ENCODE measurements at places on chromosomes 3 and 15. TPM values are rescaled to one million over a fixed set of nuclear protein-coding genes. Genes with fewer than 3 reads are reported as not detected.

DNA sequence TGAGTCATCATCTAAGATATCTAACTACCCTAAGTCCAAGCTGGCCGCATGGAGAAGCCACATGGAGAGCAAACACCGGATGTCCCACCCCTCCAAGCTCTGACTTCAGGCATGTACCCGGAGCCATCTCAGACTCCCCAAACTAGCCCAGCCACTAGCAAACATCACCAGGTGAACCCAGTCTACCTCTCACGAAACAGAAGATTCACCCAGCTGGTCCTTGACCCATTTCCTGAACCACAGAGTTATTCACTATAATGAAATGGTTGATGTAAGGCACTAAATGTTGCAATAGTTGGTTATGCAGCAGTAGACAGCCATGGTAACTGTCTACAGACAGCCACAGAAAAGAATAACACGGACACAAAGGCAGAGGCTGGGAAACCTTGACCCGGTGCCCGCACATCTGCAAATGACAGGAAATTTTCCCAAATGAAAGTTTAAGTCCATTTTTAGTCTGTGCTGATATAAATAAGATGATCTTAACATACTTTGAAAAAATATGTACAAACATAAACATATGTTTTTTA is 265.5 kb upstream of the ATP10A start:
- H3K4me3 ChIP-seq = no peak overlapping the region
- no peaks in the 10 kb centered on the region for H3K27me3 ChIP-seq
- no peak overlapping the region for H3K27ac ChIP-seq
- H3K36me3 ChIP-seq = no peaks in the 10 kb centered on the region

The MTHFS gene
- 67.3 TPM for polyA plus RNA-seq

DNA sequence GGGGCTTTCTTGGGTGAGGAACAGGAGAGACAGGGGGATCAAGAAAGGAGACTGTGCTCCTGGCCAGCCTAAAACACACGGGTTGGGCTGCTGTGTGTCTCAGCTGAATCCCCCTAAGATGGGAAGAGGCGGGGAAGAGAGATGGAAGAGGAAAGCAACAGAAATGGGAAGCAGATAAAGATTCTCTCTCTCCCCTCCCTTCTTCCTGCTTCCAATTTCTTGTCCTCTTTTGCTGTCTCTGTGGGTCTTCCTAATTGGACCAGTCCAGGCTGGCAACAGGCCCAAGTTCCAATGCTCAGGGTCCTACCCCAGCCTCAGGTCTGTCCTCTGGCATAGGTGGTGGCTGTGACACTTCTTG is 7.1 kb downstream of the ISLR2 start:
- peaks cover 88% of the 10 kb centered on the region for H3K27me3 ChIP-seq
- no peak for DNase-seq
- H3K36me3 ChIP-seq = no peaks in the 10 kb centered on the region

- H3K4me3 ChIP-seq = no peak overlapping the region
- no peak for DNase-seq
- H3K36me3 ChIP-seq = no peaks in the 10 kb centered on the region
- no peaks in the 10 kb centered on the region for H3K27me3 ChIP-seq
- no peak overlapping the region for H3K27ac ChIP-seq
Measured at GRCh38 chr15:101045835-101046691, 126.9 kb downstream of the LRRK1 start.

The CHL1 gene
- 1.5 TPM for polyA plus RNA-seq

- no peaks in the 10 kb centered on the region for H3K27me3 ChIP-seq
- no peak for DNase-seq
- no peak overlapping the region for H3K4me3 ChIP-seq
- no peak overlapping the region for H3K27ac ChIP-seq
- H3K36me3 ChIP-seq = no peaks in the 10 kb centered on the region
Measured at GRCh38 chr3:112472691-112473090, 26.6 kb downstream of the BTLA start.

DNA sequence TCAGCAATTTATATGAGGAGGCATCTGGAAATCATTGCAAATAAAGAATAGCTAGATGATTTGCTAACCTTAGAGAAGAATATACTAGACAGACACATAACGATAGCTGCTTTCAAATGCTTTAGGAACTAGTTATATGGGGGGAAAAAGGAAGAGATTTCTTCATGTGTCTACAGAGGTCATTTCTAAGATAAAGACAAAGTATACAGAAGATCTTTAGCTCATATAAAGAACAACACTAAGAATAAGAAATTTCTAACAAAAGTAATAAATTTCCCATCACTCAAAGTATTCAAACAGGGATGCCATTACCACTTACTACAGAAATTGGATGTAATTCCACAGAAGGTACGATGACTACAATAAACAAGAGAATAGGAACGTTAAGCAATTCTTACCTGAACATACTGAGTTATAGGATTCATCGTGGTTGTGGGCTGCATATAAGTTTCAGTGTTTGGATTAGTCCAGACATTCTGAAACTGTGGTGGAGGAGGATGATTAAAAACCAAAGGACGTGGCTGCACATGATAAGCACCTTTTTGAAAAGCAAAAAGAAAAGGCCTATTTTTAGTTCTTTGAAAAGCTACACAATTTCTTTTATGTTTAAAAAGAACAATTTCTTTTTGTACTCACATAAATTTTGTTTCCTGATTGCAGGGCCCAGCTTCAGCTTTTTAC is 8.7 kb downstream of the DAZL start:
- H3K4me1 ChIP-seq = no peaks in the 10 kb centered on the region
- no peaks in the 10 kb centered on the region for H3K36me3 ChIP-seq
- H3K4me3 ChIP-seq = no peak overlapping the region
- no peak for DNase-seq
- H3K27me3 ChIP-seq = no peaks in the 10 kb centered on the region
- no peak overlapping the region for H3K27ac ChIP-seq

The FAM81A gene
- 1.2 TPM for polyA plus RNA-seq

DNA sequence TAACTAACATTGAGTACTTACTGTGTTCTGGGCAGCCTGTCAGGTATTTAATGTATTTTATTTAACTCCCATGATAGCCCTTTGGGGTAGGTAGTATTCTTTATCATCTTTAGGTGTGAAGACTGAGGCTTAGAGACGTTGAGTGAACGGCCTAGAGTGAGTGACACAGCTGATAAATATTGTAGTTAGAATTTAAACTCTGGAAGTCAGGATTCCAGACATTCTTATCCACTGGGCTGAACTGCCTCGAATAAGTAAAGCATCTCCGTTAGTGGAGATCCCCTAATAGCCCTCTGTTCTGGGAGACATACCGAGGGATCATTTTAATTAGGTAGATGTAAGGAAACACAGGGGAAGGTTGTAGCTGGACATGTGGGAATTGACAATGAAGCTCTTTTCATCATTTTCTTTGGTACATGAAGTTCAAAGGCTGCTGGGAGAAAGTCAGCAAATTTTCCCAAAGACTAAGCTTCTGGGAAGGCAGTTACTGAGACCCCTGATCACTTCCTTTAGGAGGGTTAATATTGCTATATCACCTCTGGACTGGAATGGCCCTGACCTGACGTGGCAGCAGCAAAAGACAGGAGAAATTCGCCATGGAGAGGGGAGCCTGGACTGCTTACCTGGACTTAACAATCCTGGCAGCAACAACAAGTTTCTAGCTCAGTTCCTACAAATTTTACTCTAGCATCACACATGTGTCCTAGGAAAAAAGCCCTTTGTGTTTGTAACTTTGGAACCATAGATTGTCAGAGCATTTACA is 11.7 kb upstream of the PDCD6IP start:
- no peaks in the 10 kb centered on the region for H3K27me3 ChIP-seq
- H3K4me1 ChIP-seq = peaks cover 4% of the 10 kb centered on the region
- H3K36me3 ChIP-seq = no peaks in the 10 kb centered on the region
- no peak overlapping the region for H3K4me3 ChIP-seq

DNA sequence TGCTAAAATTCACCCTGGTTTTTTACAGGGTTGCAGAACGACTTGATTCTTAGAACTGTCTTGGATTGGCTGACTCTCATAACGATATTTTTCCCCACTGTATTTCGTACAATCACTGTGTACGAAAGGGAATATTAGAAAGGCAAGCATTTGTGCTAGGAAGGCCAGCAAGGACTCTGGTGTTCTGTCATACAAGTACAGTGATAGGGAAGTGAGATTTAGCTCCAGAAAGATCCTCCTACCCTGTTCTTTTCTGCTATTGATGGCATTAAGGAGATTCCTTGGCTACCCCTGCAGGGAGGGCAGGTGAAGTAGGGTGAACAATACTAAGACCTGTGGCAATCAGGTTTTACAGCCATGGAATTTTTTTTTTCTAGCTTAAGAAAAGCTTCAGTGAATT is 53.8 kb upstream of the SCAANT1 start:
- H3K4me1 ChIP-seq = peaks cover 39% of the 10 kb centered on the region
- H3K27ac ChIP-seq = no peak overlapping the region
- no peaks in the 10 kb centered on the region for H3K27me3 ChIP-seq
- DNase-seq = no peak
- peaks cover 5% of the 10 kb centered on the region for H3K36me3 ChIP-seq
- H3K4me3 ChIP-seq = no peak overlapping the region

DNA sequence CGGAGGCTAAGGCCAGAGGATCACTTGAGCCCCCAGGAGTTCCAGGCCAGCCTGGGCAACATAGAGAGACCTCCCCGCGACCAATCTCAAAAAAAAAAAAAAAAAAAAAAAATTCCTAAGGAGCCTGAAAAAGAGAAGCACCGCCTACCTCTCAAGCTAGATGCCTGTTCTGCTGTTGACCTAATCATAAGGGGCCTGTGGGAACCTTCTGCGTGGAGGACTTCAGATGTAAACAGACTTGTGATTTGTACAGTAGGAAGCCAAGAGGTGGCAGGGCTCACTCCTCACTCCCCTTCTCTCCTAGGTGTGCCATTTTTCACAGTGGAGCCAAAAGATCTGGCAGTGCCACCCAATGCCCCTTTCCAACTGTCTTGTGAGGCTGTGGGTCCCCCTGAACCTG is 3.2 kb downstream of the TYRO3 start:
- no peak for DNase-seq
- no peak overlapping the region for H3K4me3 ChIP-seq
- H3K27ac ChIP-seq = no peak overlapping the region
- no peaks in the 10 kb centered on the region for H3K36me3 ChIP-seq
- peaks cover 23% of the 10 kb centered on the region for H3K4me1 ChIP-seq

GRCh38 chr3:81173514-81173913 is 587.9 kb downstream of the GBE1 start:
- no peaks in the 10 kb centered on the region for H3K36me3 ChIP-seq
- DNase-seq = no peak
- H3K27me3 ChIP-seq = no peaks in the 10 kb centered on the region
- no peak overlapping the region for H3K4me3 ChIP-seq
- H3K4me1 ChIP-seq = no peaks in the 10 kb centered on the region

The TRPM1 gene
- polyA plus RNA-seq = 0.02 TPM

The BTLA gene
- polyA plus RNA-seq = 13.2 TPM

- no peak for DNase-seq
- no peaks in the 10 kb centered on the region for H3K4me1 ChIP-seq
- no peak overlapping the region for H3K27ac ChIP-seq
- no peaks in the 10 kb centered on the region for H3K36me3 ChIP-seq
- no peak overlapping the region for H3K4me3 ChIP-seq
Measured at GRCh38 chr3:4043867-4044575, 244.8 kb downstream of the LRRN1 start.

The DAPK2 gene
- polyA plus RNA-seq = 3.3 TPM

DNA sequence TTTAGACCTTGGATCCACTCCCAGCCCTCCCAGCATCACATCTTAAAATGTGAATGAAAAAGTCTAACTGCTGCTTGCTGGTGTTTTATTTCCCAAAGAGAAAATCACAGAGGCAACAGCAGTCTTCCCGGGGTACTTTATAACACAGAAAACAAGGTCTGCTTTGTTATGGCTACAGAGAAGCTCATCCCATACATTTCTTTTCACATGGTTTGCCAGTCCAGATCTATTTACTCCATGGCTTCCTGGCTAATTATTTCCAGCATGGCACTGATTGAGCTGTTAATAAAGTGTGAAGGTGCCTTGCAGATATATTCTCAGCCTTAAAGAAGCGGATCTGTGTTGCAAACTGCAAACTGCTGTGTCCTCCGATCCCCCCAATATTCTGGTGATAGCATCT is 466.1 kb upstream of the CFAP20DC start:
- H3K4me3 ChIP-seq = no peak overlapping the region
- no peaks in the 10 kb centered on the region for H3K27me3 ChIP-seq
- DNase-seq = no peak
- no peaks in the 10 kb centered on the region for H3K36me3 ChIP-seq
- H3K4me1 ChIP-seq = peaks cover 3% of the 10 kb centered on the region
- H3K27ac ChIP-seq = no peak overlapping the region

DNA sequence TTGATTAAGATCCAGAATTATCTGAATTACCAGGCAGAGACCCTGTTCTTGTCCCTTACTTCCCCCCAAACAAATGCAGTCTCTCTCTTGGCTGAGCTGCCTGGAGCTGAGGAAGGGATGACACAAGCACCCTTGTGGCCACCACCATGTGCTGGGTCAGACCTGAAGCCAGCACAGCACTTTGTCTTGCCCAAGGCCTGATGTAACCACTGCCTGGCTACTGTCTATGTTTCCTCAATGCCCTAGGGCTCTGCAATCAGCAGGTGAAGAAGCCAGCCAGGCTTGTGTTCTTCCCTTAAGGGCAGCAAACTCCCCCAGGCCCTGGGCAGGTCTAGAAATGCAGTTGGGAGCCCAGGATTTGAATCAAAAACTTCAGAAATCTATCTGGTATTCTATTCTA is 15.8 kb upstream of the CASR start:
- no peaks in the 10 kb centered on the region for H3K27me3 ChIP-seq
- H3K4me1 ChIP-seq = no peaks in the 10 kb centered on the region
- no peak overlapping the region for H3K4me3 ChIP-seq
- no peaks in the 10 kb centered on the region for H3K36me3 ChIP-seq
- H3K27ac ChIP-seq = no peak overlapping the region
